ENCODE measurements at places on chromosomes 5 and 9. TPM values are rescaled to one million over a fixed set of nuclear protein-coding genes. Genes with fewer than 3 reads are reported as not detected.

GRCh38 chr9:121398374-121398773, 28.3 kb upstream of the STOM start:
- DNase-seq: no peak

DNA sequence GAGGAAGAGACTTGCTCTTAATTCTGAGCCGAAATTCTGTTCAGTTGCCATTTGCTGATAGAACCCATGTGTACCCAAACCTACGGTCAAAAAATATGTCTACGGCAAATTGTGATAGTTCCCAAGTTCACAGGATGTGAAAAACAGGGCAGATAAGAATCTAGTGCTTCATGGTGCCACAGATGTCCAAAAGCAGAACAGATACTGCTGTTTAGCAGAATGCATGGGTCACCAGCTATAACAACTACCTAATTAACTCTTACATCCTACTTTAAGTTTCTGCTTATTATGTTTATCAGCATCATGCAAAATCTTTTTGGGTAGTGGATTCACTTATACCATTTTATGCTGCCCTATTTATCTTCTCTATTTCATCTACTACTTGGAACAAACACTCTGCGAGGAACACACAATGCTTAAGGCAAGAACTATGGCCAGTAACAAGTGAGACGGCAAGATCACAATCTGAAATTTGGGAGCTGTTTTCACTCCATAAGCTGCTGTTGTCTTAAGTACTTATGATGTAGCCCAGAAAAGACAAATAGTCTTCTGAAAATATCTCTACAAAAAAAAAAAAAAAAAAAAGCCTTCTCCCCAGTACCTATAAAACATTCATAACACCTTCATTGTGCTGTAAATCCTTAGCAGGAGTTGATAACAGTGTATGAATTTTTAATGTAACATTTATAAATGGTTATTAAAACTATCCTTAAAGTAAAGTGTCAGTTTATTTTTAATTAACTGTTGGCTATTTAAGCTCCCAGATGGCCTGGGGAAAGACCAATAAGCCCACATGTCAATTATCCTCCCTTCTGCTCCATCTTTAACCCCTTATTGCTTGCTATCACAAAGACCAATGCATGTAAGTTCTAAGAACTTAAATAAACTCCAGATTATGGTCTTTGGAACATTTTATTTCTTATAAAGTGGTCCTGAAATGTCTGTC, 232.3 kb downstream of the TLR4 start:
- DNase-seq: no peak

Gene SLC6A7
- not detected for total RNA-seq

DNA sequence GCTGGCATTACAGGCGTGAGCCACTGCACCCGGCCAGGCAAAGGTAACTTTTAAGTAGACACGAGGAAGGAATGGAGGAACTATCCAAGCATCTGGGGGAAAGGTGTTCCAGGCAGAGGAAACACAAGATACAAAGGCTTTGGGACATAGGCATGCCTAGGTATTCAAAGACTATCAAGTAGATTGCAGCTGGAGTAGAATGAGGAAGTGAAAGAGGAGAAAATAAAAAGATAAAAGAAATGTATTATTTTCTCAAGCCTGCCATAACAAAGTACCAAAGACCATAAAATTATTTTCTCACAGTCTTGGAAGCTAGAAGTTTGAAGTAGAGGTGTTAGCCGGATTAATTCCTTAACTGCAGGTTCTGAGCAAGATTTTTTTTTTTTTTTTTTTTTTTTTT, 39.9 kb upstream of the GRIN3A start:
- DNase-seq: no peak

DNA sequence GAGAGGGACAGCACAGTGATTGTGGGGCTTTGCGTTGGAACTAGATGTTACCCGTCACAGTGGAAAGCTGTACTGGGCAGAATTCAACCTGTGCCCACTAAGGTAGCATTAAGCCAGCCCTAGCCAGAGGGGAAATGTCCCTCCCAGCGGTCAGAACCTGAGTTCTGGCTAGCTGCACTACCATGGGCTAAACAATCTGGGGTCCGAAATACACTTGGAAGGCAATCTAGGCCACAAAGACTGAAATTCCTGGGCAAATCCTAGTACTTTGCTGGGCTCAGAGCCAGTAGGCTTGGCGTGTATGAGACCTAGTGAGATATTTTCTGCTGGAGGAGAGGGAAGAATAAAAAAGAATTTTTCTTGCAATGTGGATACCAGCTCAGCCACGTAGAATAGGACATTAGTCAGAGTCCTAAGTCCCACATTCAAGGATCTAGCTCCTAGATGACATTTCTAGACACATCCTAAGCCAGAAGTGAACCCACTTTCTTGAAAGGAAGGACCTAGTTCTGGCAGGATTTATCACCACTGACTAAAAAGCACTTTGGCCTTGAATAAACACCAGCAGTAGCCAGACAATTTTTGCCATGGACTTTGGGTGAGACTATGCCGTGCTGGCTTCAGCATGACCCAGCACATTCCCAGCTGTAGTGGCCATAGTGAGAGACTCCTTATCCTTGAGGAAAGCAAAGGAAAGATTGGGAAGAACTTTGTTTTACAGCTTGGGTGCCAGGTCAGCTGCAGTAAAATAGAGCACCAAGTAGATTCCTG, 618.0 kb downstream of the BRINP1 start:
- DNase-seq: no peak

- no peak for DNase-seq
Measured at GRCh38 chr5:3778000-3778550, 182.4 kb downstream of the IRX1 start.

DNA sequence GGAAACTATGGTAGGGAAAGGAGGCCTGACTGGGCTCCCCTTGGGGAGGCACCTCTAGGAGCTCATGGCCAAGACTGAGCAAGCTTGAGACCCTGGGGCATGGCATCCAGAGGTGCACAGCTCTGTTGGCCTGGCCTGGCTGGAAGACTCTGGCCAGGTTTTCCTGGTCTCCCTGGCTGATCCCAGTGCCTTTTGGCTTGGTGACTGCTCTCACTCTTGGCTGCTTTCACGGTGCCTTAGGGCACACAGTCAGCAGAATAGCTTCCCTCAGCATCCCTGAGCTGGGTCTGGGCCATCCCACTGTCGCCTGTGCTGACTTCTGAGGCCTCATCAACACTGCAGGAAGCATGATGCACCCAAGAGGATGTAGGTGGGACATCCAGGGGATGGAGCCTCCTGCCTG, 13.4 kb upstream of the DELE1 start:
- no peak for DNase-seq

Gene WNT8A
- not detected for total RNA-seq

DNA sequence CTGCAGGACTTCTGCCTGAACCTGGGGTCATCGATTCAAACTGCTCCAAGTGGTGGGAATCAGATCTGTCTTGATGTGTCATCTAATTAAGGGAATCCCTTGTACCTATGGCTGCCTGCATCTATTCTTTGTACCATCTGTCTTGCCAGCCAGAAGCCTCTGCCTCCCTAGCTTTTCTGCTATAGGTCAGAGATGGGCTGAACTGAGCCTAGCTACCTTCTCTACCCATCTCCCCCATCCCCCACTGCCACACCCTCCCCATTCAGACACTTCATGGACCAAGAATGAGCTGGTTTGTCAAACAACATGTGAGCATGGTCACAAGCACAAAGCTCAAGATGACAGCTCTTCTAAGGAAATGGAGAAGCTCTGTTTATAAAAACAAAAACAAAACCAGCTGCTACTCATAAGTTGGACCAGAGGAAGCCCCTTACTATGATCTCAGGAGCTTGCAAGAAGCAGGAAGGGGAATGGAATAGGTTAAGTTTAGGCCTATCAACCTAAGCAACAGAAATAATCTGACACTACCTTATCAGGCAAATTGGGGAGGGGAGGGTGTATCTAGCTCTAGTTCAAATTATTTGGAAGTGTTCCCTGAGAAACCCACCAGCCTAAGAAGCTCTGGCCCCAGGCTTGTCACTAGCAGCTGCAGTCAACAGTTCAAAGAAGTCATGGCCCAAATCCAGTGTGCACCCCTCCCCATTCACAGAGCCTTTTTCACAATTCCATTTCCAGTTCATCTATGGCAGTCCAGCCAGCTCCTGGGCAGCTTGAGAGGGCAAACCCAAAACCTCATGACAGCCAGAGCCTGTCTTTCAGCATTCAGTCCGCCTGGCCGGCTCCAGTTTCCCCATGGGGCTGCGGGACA, 29.9 kb downstream of the SKP1 start:
- DNase-seq: no peak

- no peak for DNase-seq
Measured at GRCh38 chr9:95028853-95029219, 288.7 kb downstream of the FANCC start.

Gene LECT2
- 0.70 TPM for total RNA-seq

Gene QRFP
- total RNA-seq: not detected

- no peak for DNase-seq
Measured at GRCh38 chr9:2673161-2673560, 44.1 kb upstream of the KCNV2 start.

- peak; percentile 47 for DNase-seq
Measured at GRCh38 chr5:23352446-23352845, 155.0 kb upstream of the PRDM9 start.

DNA sequence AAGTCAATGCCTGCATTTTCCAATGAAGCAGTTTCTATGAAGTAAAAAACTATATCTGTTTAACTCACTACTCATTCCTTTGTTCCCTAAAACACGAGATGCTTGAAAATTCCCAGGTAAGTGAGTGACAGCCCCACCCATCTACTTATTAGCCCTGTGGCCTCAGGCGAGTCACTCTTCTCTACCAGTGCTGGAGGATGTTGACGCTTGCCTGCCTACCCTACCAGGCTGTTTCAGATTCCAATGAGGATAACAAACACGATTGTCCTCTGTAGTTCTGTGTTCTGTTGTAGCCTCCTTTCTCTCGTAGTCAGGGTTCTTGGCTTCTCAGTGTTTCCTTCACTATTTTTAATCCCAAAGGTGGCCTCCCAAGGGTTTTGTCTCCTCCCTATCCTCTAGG, 388.8 kb downstream of the KDM4C start:
- peak; percentile 3 for DNase-seq

Gene PCDHA9
- total RNA-seq: not detected

Gene JAK2
- 0.86 TPM for total RNA-seq

DNA sequence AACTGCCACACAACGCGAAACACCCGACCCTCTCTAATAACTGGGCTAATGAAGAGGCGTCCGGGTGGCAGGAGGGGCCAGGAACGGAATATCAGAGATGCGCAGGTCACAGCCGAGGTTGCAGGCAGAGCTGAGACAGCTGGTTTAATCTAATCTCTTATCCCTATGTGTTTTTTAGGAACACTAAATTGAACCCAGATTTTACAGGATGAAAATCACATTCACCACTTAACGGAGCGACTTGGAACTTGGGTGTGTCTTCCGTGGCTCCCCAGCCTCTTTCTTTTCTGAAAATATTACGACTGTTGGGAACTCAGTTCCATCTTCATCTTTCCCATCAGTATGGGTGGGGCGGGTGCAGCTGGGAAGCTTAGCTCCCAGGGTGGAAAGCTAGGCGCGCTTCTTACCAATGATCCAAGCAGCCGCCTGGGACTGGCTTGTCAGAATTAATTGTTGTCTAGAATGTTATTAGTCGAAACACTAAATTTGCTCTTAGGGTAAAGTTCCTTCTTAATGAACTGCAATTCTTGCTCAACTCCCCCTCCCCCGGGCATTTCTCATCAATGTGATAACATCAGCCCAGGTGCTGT, 92.5 kb downstream of the IRX2 start:
- DNase-seq: peak; percentile 44

GRCh38 chr5:137336161-137336560, 163.0 kb downstream of the SPOCK1 start:
- DNase-seq: no peak

DNA sequence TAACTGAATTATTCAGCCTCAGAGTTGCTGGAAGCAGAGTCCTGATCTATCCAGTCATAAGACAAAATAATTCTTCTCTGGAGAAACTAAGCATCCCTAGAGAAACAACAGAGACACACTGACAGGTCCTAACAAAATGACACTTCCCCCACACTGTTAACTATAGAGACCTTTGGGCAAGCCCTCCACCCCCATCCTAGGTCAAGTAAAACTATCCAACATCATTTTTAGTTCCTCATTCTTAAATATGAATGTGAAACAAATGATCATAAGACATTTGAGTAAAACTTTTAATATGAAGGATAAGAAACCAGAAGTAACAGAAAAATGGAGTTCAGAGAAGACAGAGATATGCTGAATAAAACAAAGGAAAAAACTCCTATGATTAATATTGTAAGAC, 30.9 kb downstream of the CNTLN start:
- no peak for DNase-seq

DNA sequence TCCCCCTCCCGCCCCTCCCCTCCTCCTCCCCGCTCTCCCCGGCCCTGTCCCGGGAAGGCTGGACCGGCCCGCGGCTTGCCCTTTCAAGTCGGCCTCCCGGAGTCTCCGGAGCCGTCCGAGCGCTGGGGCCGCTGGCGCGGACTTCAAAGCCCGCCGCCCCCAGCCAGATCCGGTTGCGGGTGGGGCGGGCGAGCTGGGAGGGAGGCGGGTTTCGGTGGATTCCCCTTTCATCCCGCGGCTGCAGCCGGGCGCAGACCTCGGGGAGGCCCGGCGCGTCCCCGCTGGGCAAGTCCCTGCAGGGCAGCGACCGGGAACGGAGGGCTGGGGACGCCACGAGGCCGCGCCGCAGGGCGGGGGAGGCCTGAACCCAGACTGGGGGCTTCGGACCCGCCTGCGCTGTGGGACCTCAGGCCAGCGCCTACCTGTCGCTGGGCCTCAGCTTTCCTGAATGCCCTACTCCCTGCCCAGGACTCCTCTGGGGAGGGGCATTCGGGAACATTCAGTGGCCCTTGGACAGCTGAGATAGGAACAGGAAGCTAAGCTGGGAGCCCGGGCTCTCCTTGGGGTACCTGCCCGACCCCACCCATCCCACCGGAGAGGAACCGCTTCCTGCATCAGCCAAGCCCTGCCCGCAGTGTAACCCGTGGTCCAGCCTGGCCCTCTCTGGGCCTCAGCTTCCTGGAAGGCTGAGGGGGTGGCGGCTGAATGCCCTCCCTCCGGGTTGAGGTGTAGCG, 23.4 kb downstream of the C9orf50 start:
- peak; percentile 94 for DNase-seq

GRCh38 chr5:148928141-148928540, 101.7 kb downstream of the ADRB2 start:
- DNase-seq: no peak

DNA sequence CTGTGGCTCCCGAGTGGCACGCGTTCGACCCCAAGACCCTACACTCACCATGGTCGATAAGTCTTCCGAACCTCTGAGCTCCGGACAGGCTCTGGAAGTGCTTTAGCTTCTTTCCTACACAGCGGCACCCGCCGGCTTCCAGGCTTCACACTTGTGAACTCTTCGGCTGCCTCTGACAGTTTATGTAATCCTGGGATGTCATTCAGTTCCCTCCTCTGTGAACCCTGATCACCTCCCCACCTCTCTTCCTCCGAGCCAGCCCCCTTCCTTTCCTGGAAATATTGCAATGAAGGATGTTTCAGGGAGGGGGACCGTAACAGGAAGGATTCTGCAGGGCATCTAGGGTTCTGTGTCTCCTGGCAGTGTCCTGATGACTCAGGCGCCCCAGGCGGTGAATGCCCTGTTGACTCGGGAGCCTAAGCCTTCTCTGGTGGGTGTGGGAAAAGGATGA, at the start of gene CD14:
TSS of gene CD14 (minus strand) at position 155 of the 451 bp plus-strand sequence. CDS start at position 51, 104 bp downstream.
- DNase-seq: peak; percentile 68

- peak; percentile 17 for DNase-seq
Measured at GRCh38 chr5:179123109-179123426, 62.9 kb downstream of the ZNF354C start.

Gene EPB41L4B
- 16.3 TPM for total RNA-seq

Data from Caco-2 (cell line).